ENCODE measurements at places on chromosomes 7 and 10. TPM values are rescaled to one million over a fixed set of nuclear protein-coding genes. Genes with fewer than 3 reads are reported as not detected.

The GDF2 gene
- total RNA-seq, result not detected

The CRTAC1 gene
- total RNA-seq, result 1.2 TPM

The MEOX2 gene
- total RNA-seq, result 2.1 TPM

The SUMF2 gene
- 52.9 TPM for total RNA-seq

DNA sequence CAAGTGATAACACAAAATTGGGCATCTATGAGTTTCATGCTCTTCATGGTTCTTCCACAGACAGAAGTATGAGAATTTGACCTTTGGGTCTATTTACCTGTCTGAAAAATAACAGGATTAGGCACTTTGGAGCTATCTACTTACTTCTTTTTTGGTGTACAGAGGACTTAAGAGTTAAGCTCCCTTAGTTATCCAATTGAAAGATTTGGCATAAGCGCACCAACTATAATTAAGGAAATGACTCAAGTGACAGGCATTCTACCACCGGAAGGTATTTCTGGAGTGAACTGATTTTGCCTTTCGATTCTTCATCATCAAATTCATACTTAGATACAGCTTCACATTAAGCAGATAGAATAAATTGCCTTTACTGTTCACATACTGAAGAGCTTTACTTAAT is 43.9 kb downstream of the IFIT5 start:
- no peak for DNase-seq

- no peak for DNase-seq
These were observed 86.4 kb upstream of the SAMD8 start for GRCh38 chr10:75024971-75025523.

All from GM23338 (cell line).